ENCODE measurements at places on chromosomes 6 and 20. TPM values are rescaled to one million over a fixed set of nuclear protein-coding genes. Genes with fewer than 3 reads are reported as not detected.

- DNase-seq: no peak
Measured at GRCh38 chr6:5041955-5042354, 38.1 kb upstream of the RPP40 start.

Gene NECAB3
- total RNA-seq: 43.4 TPM

Gene MARCKS
- total RNA-seq: 36.7 TPM

GRCh38 chr6:137623293-137623692 is 129.1 kb upstream of the OLIG3 start:
- no peak for DNase-seq

Gene TSPO2
- total RNA-seq: not detected

Gene TUBB2A
- total RNA-seq: 13.7 TPM

DNA sequence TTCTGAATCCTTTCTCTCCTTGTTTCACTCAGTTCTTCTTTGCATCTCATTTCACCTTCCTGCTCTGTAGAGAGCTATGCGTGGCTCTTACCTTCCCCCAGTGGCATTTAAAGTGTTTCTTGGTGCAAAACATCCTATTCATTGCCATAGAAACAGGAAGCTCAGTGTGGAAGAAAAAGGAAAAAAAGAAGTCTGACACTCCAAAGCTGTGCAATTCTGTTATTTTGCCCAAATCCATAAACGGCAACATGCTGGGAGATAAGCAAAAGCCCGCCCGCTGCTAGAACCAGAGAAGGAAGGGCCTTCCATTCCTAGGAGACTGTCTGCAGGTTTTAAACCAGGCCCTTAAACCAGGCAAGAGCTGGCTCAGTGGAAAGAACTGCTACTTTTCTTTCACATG is 247.1 kb downstream of the HIVEP2 start:
- no peak for DNase-seq

Gene FAM50B
- 17.8 TPM for total RNA-seq

DNA sequence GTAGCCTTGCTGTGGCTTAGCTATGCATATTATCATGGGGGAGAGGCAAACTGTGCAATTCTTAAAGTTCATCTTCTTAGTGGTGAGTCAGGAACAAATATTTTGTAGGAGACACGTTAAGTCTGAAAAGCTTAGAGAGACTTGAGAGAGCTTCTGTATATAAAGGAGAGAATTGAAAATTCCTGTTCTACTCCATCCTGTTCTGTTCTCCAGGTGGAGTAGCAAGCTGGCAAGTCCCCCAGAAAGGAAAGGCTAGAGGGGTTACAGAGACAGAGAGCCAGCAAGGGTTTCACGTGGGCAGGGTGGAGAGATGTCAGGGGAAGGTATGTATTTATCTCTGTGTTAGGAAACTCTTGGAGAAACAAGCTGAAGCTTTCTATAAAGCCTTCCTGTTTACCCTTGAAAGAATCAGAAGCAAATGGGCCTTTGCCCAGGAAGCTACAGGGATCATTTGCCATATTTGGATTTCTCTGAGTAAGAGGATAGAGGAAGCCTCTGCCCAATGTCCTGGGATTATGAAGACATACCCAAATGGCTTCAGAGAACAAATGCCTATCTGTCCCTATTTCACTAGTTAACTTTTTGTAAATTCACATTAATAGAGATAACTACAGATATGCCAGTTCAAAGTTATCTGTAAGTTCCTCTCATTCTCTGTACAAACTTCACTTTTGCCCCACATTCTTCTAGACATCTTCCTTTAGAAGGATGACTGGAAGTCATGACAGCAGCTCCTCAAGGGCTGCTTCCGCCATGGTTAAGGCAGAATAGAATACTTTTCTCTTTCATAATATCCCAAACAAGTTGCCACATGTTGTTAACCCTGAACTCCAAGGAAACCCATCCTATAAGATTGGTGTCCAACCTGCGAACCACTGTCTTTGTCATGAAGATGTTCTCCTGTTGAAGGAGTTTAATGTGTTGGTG is 126.7 kb upstream of the NEDD9 start:
- no peak for DNase-seq

- DNase-seq: no peak
Measured at GRCh38 chr6:6515691-6516607, 72.6 kb upstream of the LY86 start.

Gene RNF182
- total RNA-seq: 2.6 TPM

Gene BMP2
- 36.8 TPM for total RNA-seq

Gene KIF6
- 4.1 TPM for total RNA-seq

Gene PREX1
- total RNA-seq: 79.7 TPM

DNA sequence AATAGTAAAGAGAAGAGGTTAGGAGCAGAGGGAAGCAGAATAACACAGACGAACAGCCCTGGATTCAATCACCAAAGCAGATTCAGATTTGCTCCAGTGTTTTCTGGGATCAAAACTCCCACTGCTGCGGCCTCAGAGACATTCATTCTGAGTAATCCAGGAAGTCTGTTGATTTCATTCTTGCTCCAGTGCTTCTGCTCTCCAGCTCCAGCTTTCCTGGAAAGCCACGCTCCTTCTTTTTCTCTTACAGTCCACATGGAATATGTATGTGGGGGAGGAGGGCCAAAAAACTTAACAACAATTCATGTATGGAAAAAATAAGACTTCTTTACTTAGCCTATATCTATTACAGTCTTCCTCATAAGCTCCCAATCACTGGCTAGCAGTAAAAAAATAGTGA is 26.4 kb upstream of the UST start:
- no peak for DNase-seq

DNA sequence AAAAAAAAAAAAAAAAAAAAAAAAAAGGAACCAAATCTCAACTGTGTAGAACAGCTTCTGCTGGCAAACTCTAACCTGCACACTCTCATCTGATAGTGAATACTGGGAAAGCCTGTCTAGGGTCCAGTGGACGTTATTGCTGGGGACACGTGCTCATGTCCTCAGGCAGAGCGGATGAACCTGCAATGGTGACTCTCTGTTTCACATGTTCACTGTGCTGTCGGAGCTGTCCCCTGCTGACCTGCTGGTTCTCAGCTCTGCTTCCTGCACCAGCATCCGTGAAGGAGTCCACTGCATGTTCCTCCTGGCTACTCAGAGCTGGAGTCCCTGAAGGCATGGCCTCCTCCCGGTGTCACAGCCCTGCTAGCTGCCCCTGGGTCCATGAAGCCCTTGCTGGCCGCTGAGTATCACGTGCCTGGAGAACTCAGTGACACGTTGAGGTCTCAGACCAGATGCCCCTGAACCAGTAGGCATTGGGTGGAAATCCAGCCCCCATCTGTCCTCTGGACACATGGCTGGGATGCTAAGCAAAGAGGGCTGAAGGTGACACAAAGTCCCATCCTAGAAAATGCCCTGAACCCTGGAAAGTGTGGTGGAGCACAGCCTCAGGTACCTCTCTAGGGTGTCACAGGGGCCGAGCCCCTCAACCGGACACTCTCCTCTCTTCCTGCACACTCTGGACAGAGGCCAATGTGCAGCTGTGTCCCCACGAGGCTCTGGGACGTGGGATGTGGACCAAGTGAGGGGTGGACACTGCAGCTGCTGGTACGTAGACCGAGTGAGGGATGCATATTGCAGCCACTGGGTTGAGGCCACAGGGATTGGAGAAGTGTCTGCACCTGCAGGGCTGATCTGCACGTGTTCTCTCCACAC is 54.9 kb upstream of the FRMD1 start:
- DNase-seq: no peak

GRCh38 chr20:3106185-3106584 is 21.7 kb upstream of the AVP start:
- DNase-seq: no peak

Gene RSPO4
- total RNA-seq: 2.0 TPM

DNA sequence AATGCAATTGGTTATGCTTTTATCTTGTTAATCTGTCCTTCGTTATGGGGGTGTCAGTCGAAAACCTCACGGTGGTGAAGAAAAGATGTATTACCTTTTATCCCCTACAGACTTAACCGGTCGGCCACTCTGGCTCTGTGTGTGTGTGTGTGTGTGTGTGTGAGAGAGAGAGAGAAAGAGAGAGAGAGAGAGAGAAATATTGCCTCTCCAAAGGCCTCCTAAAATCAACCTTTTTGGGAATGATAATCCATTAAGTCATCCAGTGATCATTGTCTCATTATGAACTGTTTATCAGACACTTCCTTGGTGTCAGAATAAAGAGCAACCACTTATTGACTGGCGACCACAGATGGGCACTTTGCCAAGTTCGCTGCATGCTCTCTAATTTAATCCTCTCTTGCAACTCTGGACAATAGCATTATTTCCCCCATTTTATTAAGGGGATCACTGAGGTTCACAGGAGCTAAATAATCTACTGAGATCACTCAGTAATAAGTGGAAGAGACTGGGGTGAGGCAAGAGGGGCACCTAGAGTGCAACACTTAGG is 30.7 kb downstream of the SLC35D3 start:
- no peak for DNase-seq

- no peak for DNase-seq
Measured at GRCh38 chr20:60507087-60507694, 549.0 kb downstream of the CDH26 start.

DNA sequence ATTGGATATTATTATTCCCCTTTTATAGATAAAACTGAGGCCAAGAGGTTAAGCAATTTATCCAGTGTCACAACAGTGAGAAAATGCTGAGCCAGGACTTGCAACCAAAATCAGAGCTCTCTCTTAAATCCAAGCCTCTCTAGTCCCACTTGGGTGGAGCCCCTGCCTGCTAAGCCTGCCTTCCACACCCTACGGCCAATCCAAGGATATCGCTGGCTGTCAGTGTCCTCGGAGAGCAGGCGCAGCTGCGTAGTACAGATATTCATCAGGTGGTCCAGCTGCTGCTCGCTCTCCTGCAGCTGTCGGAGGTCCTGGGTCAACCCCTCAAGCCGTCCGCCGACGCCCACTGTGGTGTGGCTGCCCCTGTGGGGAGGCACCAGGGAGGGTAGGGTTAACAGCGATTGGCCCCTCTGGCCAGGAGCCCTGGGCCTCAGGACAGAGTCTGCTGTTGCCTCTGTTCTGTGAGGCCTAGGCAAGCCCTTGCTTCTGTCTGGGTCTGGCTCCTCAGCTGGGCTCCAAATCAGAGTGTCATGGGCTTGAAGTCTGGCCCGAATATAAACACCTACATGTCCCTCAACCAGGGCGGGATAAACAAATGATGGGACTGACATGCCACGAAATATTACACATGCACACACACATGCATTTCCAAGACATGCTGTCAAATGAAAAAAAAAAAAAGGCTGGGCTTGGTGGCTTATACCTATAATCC is 3.9 kb upstream of the NECAB3 start:
- no peak for DNase-seq

DNA sequence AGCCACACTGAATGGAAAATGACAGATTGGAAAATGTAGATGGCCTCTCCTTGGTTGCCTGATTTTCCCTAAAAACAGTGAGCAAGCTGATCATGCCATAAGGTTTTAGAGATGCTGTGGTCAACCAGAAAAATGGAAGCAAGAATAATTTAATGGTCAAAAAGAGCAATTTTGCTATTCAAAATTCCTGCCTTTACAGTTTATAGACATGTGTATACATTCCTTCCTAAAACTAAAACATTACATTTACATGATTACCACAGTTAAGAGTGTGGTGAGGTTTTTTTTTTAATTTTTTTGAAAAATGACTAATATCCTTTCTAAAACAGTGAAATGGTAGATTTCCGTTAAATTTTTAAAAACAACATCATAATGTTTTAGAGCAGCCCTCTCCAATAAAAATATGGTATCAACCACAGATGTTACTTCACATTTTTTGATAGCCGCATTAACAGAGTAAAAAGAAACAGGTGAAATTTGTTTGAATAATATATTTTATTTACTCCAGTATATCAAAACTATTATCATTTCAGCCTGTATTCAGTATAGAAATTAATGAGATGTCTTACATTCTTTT is 407.0 kb upstream of the SOX4 start:
- DNase-seq: no peak

Gene SASH1
- 62.9 TPM for total RNA-seq

GRCh38 chr20:33919653-33920052 is 74.1 kb upstream of the RALY start:
- no peak for DNase-seq

DNA sequence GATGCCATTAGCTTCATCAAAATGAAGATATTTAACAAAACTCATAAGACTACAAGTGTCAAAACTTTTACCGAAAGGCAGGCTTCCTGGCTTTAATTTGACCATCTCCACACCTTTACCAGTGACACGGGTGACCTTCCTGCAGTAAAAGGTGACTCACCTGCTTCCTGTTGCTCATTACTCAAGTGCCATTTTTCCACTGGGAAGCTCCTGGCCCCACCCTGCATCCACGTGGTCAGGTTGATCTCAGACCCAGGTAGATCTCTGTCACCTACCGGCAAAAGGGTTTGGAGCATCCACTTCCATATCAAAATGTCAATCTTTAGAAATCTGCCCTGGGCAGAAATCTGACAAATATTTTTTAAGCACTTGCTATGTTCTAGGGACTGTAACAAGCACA is 31.9 kb upstream of the CDH4 start:
- DNase-seq: no peak

DNA sequence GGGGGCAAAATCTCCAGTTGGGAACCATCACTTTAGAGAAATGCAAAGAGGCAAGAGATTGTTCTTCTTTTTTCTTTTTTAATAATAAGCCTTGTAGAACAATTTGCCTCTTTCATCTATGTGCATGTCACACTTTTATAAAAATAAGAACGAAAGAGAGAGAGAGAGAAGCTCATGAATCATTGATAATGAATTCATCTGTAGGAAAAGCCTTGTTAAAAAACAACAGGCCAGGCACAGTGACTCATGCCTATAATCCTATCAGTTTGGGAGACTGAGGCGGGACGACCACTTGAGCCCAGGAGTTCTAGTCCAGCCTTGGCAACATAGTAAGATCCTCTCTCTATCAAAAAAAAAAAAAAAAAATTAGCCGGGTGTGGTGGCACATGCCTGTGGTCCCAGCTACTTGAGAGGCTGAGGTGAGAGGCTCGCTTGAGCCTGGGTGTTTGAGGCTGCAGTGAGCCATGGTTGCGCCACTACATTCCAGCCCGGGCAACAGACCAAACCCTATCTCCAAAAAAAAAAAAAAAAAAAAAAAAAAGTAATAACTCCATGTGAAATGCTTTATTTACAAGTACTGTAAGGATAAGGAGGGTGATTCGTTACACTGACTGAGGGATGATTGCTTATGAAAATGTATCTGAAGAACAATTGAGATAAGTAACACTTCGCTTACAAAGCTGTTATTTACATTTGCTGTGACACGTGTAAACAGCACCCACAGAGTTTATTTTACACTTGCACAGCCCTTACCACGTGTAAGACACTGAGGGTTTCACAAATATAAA is 6.0 kb downstream of the CCN5 start:
- DNase-seq: no peak

Gene GSTA1
- 1.2 TPM for total RNA-seq

DNA sequence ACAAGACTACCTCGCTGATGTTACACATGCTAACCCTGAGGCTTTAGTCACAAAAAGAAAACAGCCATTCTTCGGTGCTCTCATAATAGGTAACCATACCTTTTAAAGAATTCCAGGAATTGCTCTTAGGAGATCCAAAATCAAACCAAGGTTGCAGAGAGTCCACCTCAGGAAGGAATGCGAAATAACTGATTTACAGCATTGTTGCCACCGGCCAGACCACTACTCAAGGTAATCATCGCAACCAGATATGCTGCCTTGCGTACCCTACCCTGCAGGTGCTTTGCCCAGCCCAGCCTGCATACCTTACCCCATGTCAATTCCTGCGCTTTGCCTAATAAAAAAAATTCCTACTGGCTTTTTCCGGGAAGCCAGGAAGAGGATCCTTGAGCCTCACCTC is 27.0 kb downstream of the NUP153 start:
- no peak for DNase-seq

- DNase-seq: no peak
Measured at GRCh38 chr6:89917801-89918366, 23.6 kb downstream of the GJA10 start.

Gene RIPPLY2
- not detected for total RNA-seq

Gene ADGB
- total RNA-seq: 1.4 TPM
